H1 (cell line): ENCODE measurements at places on chromosomes 3 and 15.

DNA sequence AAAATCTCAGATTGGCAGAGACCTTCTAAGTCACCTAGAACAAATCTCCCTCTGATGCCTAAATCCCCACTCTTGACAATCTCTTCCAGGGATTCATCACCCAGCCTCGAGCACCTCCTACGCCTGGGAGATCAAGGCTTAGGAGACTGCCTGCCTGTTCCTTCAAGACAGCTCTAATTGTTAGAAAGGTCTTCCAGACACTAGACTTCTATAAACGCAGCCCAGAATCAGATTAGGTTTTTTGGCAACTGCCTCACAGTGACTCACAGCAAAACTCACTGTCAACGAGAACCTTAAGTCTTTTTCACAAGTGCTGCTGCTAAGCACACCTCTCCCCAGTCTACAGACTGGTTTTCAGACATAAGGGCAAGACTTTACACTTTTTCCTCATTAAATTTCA lies 23.1 kb downstream of the SRGAP3 start:
- no peak for DNase-seq

DNA sequence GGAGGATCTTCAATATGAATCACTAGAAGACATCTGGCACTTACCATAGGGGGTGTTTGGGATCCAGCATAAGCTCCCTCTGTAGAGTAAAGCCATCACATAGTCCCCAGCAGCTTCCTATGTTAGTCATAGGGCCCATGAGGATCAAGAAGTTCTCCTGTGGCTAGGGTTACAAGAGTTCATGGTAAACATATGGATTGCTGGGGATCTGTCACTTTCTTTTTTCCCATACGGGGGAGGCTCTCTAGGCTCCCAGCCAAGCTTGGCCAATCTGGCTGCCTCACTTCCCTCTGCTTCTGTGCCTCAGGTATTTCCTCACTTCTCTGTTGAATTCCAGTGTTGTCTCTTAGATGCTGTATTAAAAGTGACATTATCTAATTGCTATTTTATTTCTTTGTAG lies 597.9 kb downstream of the PDCD6IP start:
- no peak for DNase-seq

DNA sequence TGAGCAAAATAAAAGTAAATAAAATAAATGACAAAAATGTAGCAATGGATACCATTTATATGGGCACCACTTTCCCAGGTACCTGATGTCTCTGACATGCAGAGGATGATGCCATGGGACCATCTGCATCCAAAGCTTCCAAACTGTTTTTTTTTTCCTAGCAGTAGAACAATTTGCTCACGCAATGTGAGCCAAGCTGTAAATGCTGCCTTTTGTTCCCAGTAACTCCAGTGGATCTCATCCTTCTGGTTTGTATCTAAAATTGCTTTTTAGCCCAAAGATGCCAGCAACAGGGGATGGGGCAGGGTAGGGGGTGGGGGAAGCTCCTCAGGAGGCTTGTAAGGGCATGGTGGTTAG lies 32.7 kb downstream of the SLC12A8 start:
- DNase-seq: no peak

DNA sequence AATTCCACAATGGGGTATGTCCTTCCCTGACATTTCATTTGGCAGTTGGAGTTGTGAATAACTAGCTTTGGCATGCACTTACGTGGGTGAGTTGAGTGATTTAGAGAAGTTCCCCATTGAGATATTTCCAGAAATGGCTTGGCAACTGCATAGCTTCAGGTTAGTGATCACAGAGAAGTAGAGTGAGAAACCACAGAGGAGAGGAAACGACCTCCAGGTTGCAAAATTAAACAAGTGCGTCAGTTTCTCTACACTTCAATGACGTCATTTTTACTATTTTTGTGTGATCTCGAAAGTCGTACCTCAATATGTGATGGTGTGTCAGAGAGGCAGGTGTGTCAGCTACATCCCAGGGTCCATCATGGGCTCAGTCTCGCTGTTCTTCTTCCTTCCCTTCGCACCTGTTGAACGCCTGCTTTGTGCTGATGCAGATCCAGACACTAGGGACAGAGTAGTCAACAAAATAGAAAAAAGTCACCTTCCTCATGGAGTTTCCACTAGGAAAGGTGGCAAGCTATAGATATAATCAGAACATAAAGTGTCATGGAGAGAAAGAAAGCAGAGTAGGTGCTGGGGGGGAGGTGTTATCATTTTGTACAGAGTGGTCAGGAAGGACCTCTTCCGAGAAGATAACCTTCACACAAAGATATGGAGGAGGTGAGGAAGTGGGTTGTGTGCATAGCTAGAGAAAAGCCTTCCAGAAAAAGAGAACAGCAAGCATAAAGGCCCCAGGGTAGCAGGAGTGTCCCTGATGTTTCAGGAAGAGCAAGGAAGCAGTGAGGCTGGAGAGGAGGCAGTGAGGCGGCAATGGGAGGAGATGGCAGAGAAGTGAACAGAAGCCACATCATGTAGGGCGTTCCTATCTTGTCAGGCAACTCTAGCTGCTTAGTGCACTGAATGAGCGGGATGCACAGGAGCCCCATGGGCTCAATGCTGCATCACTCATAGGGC lies 75.6 kb downstream of the MCTP2 start:
- no peak for DNase-seq

- DNase-seq: no peak
Measured at GRCh38 chr3:110344897-110345767, 726.5 kb upstream of the NECTIN3 start.

DNA sequence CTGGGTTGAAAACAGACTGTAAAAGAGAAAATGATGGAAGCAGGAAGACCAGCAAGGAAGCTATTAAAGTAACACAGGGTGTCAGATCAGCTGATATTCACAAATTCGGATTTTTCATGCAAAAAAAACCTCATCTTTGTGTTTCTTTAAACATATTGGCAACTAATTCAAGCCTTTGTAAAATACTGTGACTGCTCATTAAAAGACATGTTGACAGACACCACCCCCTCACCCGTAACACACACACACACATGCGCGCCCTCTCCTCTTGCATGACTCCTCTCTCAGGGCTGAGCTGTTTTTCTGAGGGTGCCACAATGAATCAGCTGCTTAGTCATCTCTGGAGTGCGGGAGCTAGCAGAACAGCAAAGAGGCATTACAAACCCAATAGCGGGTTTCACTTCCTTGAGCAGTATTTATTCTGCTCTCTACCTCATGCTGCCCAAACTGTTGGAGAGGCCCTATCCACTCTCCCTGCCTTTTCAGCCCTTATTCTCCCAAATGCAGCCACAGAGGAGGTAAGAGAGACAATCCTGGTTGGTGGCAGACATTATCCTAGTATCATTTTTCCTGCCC lies 35.8 kb upstream of the CCDC80 start:
- DNase-seq: peak; percentile 33

DNA sequence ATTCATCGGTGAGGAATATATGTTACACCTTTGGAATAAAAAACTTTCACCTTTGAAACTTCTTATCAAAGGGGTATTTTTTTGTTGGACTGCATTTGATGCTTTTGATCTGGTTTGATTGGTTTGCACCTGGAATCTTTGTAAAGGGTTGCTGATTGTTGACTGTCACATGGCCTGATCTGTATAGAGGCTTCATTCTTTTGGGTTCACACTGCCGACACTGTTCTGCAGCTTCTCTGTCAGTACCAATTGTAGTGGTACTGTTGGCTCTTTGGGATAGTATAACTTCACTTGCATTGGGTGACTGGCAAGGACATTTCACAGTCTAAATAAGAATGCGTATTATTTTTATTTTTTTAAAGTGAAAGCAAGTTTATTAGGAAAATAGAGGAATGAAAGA lies 155.7 kb downstream of the DOCK3 start:
- no peak for DNase-seq

- DNase-seq: no peak
Measured at GRCh38 chr15:33671456-33671855, 296.8 kb upstream of the CHRM5 start.

- DNase-seq: no peak
Measured at GRCh38 chr15:81666839-81667238, 292.8 kb upstream of the TMC3 start.

- no peak for DNase-seq
Measured at GRCh38 chr3:155190691-155191090, 102.8 kb downstream of the STRIT1 start.

DNA sequence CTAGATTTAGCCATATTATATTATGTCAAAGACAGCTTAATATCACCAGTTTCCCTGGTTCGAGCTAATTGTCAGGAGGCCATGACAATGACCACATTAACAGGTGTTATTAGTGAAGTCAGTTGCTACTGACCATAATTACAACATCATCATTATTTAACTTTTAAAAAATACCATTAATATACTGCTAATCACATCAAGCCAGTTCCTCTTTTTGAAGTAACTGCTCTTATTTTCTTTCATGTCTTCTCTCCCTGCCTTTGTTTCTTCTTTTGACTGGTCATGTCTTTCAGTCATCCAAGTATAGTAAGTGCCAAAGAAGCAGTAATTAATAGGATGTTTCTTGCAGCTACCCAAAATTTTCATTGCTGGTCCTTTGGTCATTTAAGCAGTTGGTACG lies 61.6 kb downstream of the CMSS1 start:
- DNase-seq: no peak

- no peak for DNase-seq
Measured at GRCh38 chr15:61253186-61253585, 24.1 kb upstream of the RORA start.

DNA sequence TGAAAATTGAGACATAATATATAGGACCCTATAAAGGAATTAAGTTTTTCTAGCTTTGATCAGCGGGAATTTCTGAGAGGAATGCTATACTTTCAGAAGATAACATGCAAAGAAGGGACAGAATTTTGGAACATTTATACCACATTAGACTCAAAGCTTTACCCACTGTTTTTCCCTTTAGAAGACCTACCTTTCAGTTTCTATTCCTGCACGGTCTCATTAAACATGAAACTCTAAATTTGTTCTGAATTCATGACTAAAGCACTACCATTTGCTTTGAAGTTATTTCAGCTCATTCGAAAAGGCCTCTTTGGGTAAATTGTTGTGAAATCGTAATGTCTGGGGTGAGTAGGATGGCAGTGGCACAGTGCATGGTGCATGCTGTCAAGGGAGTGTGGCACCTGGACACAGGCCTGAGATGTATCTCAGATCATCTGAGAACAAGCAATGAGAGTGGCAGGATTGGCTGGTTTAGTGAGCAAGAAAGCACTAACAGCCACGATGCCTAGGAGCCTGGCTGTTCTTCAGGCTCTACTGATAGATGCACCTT lies 42.5 kb downstream of the CHCHD4 start:
- no peak for DNase-seq

DNA sequence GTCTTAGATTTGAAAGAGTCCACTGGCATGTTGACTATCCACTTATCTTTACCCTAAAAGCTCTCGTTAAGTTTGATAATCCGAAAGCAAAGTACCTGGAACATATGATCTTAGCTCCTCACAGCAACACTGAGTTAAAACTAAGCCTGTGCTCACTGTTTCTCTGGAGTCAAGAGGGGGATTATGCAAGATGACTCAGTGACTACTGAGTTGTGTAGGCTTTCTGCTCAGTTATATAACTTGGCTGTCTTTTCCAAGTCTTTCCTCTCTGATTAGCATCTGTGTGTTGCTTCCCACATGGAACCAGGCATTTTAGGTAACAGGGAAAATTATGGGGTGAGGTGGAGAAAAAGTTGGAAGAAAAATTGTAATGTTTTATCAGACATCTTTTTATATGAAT lies 31.2 kb upstream of the MYO5C start:
- DNase-seq: no peak

DNA sequence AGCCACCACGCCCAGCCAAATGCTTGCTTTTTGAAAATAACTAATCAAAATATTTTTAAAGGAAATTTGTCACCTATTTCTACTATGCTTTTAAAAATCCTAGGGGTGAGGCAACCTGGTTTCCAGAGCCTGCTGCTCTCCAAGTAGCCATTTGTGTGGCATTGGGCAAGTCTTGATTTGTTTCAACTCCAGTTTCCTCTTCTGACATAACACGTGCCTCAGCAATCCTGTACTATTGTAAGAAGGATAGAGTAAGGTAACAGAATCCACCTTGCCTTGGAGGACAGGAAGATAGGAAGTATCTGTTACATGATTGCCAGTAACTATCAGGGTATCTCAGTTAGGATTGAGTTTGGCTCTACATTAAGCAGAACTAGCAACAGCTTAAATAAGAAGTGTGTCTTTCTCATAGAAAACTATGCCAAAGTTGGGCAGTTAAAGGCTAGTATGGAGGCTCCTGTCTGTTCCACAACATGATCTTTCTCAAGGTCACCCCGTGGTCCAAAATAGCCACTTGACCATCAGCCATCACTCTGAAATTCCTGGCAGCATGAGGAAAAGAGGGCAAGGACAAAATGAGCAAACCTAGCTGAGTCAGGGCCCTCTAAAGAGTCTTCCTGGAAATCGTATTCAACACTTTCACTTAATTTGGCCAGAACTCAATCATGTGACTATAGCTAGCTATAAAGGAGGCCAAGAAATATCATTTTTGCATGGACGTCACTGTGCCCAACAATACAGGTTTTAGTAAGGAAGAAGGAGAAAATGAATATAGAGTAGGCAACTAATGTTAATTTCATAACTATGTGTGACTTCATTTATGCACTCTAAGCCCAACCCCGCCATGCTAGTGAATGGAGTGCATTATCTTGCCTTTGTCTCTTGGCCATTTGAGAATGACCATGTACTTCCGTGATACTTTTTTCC lies 66.1 kb downstream of the HMG20A start:
- DNase-seq: no peak

DNA sequence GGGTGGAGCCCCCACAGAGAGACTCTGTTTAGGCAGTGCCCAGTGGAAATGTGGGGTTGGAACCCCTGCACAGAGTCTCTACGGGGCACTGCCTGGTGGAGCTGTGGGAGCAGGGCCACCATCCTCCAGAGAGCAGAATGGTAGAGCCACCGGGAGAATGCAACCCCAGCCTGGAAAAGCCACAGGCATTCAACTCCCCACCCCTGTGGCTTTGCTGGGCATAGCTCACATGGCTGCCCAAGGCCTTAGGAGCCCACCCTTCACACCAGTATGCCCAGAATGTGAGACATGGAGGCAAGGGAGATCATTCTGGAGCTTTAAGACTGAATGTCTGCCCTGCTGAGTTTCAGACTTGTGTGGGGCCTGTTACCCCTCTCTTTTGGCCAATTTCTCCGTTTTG lies 19.0 kb upstream of the CHCHD6 start:
- peak; percentile 29 for DNase-seq
